ENCODE measurements at places on chromosomes 16 and 17.

GRCh38 chr17:44219616-44220212, at the start of gene UBTF:
Gene UBTF, minus strand, starts transcription at chr17:44219675. Its CDS starts 1,446 bp downstream, at chr17:44218229.
- DNase-seq = peak; percentile 72

DNA sequence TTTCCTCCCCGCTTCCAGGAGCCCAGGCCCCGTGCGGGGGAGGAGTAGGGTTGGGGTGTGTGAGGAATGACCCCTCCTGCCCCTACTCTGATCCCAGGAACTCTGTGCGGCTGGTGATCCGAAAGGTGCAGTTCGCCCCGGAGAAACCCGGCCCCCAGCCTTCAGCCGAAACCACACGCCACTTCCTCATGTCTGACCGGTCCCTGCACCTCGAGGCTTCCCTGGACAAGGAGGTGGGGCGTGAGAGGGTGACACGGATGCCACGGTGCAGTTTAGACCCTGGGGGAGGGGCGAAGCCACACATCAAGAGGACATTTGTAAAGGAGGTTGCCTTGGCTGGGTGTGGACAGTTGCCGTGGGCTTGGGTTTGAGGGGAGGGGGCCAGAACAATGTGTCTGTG, 7.4 kb downstream of the ARRB2 start:
- no peak for DNase-seq

- DNase-seq = no peak
Observed at GRCh38 chr17:78537217-78537860, 39.9 kb downstream of the DNAH17 start.

- no peak for DNase-seq
Observed at GRCh38 chr16:77840673-77841501, 52.5 kb downstream of the VAT1L start.

GRCh38 chr17:37194208-37194607, 181.6 kb upstream of the C17orf78 start:
- DNase-seq = no peak

GRCh38 chr16:2470234-2470601, 879 bp upstream of the NTN3 start:
- no peak for DNase-seq

DNA sequence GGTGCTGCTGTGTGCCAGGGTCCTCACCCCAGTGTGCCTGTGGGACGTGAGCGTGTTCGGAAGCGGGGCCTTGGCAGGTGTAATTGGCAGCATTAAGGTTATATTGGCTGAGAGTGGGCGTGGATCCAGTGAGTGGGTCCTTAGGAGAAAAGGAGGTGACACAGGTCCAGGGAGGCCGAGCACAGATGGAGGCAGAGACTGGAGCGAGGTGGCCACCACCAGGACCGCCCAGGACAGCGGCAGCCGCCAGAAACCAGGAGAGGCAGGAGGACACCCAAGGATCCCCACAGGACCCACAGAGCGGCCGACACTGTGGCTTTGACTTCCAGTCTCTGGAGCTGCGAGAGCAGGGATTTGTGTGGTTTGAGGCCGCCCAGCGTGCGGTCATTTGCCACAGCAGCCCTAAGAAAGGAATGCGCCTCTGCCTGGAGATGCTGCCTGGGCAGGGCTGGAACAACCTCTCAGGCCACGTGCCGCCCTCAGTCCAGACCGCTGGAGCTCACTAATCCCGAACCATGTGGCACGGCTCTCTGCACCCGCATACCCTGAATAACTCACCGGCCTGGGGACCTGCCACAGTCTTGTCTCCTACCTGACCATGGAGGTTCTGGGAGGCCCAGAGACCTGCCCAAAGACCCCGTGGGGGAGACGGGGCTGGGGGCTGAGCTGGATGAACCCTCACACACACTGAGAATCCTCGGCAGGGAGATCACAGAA, 45.4 kb downstream of the SOX8 start:
- DNase-seq = no peak

- DNase-seq = no peak
Observed at GRCh38 chr17:8324923-8325322, 14.7 kb upstream of the ODF4 start.

- no peak for DNase-seq
Observed at GRCh38 chr16:2942045-2942444, 22.0 kb upstream of the KREMEN2 start.

- no peak for DNase-seq
Observed at GRCh38 chr17:83155128-83156121, 76.0 kb downstream of the METRNL start.

DNA sequence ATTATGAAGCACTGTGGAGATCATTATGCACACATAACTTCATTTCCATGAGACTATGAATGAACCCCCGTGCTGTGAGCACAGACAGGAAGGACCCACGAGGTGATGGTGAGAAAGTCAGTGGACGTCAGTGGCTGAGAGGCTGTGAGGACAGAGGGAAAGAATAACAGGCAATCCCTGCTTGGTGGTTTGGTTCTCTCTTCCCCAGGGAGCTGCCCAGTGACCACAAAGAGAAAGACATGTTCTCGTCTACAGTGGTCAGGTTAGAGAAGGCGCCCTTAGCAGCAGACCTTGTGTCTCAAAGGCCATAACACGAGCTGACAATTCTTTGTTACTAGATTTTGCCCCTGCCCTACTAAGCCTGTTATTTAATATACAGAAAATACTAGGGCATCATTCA, 609.2 kb downstream of the TOX3 start:
- no peak for DNase-seq

DNA sequence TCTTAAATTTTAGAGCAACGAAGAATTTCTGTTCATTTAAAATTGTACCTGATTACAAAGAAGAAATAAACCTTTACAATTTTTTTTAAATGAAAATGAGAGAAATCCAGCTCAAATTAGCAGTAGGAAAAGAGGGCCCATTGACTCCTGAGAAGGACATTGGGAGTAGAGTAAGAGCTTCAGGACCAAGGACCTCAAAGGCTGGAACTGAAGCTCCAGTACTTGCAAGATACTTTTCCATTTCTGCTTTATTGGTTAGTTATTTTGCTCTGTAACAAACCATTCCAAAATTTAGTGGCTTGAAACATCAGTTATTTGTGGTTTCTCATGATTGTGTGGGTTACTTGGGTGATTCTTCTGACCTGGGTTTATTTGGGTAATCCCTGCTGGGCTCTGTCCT, 165.9 kb downstream of the PRKCB start:
- DNase-seq = no peak

DNA sequence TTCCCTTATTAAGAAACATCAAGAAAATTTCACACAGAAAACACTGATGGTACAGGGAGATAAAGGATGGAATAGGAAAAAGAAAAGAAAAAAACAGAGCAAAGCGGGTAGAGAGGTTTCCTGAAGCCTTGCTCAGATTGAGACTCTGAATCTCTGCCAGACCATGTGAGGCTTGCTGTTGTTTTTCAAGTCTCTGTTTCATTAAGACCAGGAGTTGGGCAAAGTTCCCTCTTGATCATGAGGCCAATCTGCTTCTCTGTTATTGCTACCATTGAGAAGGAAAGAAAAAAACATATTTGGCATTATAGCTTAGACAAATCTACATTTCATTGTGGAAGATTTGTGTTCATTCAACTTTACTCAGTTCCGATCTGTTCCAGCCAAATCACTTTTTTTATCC, 201.6 kb upstream of the SOX9 start:
- DNase-seq = no peak

DNA sequence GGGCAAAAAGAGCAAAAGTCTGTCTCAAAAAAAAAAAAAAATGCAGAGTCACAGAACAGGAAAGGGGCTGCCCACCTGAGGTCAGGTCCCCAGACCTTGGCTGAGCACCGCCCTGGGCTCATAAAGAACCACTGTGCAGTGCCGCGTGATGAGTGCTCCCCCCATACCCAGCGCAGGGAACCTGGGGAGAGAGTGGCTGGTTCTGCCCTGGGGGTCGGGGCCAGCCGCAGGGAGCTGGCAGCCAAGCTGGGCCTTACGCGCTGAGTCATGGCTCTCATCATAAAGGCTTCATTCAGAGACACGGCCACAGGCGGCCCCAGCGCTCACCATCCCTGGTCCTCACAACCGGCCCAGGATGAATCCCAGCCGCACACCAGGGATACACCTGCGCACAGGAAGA, 80.7 kb downstream of the RAB11FIP4 start:
- no peak for DNase-seq

GRCh38 chr17:66369830-66370229, 67.4 kb downstream of the PRKCA start:
- no peak for DNase-seq

DNA sequence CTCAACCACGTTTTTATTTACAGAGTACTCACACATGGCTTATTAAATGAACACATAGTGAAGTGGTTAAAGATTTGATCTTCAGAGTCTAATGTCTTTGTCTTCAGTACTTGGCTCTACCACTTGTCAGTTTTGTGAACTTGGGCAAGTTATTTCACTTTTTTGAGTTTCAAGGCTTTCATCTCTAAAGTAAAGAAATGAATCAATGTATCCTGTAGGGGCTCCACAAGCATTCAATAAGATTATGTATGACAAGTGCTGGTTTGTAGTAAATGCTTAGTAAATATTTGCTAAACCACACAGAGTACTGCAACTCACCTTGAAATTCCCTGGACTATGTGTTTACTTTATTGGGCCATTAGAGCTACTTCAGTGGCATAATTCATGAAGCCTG, 446.0 kb upstream of the GOT2 start:
- no peak for DNase-seq

- no peak for DNase-seq
Observed at GRCh38 chr17:16820979-16821543, 131.0 kb downstream of the CCDC144A start.

- DNase-seq = no peak
Observed at GRCh38 chr17:75645889-75646637, 12.8 kb downstream of the SMIM5 start.

DNA sequence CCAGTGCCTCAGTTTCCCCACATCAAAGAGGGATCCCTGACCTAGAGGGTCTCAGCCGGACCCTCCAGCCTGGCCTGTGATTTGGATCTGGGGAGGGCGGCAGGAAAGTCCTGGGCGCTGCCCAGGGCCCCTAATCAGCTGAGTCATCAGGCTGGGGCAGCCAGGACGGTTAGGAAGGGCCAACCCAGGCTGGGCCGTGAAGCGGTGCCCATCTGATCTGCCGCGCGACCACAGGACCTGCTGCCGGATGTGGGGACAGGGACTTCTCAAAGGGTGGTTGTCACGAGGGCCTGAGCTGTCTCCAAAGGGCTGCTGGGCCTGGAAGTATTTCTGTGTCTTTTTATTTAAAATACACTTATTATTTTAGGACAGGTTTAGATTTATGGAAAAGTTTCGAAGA, 4.4 kb downstream of the TPSAB1 start:
- DNase-seq = no peak

- no peak for DNase-seq
Observed at GRCh38 chr16:47687694-47688093, 226.6 kb downstream of the PHKB start.

DNA sequence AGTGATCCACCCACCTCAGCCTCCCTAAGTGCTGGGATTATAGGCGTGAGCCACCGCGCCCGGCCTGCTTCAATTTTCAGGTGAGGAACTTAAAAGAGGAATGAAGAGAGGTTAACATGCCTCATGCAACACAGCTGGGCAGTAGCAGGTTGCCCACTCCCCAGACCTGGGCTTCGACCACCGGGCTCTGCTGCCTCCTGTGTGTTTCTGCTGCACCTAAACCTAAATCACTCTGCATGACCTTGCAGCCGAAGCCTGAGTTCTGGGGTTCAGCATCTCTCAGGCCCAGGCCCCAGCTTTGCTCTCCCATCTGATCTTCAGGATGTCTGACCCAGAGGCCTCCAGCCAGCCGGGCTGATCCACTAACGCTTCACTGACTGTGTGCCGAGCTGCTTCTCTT, 112.6 kb downstream of the OR1D5 start:
- DNase-seq = no peak

GRCh38 chr17:50206604-50207293, 5.3 kb upstream of the COL1A1 start:
- DNase-seq = no peak

DNA sequence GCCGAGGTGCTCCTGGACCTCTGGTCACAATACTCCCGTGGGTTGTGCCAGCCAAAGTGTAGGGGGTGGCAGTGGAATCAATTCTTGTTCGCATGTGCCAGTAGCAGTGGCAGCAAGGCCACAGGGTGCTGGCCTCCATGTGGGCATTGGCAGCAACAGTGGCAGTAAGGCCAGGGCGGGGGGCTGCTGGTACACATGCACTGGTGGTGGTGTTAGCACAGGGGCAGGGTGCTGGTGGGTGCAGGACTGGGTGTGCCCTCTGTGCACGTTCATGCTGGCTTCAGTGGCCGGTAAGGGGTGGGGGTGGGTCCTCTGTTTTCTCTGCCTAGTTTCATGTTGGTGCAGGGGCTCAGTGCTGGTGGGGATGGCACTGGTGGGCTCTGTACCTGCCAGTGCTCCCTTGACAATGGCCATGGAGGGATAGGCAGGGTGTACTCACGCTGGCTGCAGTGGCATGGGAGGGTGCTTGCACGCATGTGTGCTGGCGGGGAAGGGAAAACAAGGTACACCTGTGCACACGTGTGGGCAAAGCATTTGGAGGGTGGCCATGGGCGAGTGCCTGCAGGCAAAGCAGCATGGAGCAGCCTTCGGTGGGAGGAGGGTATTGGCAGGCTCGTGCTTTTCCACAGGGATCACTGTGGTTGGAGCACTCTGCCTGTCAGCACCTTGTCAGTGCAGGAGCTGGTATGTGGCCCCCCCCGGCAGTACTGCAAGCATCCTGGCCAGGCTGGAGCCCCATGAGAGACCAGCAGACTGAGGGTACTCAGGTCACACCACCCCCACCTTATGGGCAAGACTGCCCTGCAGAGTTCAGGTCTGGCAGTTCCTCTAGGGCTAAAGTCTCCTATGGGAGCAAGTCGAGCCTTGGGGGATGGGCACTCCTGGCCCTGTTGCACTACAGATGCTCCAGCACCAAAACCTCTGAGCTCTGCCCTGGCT, 35.8 kb downstream of the NF1 start:
- DNase-seq = no peak

- DNase-seq = no peak
Observed at GRCh38 chr16:51095084-51095881, 55.8 kb downstream of the SALL1 start.

DNA sequence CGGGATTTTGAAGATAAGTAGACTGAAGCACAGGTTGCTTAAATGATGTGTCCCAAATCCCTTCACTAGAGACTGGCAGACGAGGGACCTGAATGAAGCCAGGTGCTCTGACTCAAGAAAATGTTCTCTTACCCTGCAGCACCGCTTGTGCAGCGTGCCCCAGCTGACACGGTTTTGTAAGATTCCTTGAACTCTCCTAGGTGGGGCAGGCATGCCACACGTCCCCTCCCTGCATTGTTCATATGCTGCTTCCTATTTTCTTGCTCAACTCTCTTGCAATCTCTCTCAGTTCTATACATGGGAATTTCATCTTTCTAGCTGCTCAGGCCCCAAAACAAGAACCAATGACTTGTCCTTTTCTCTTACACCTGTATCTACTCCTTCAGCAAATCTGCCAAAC, 22.1 kb upstream of the HNF1B start:
- DNase-seq = no peak

- DNase-seq = no peak
Observed at GRCh38 chr16:57630407-57630797, 2.0 kb downstream of the ADGRG1 start.

DNA sequence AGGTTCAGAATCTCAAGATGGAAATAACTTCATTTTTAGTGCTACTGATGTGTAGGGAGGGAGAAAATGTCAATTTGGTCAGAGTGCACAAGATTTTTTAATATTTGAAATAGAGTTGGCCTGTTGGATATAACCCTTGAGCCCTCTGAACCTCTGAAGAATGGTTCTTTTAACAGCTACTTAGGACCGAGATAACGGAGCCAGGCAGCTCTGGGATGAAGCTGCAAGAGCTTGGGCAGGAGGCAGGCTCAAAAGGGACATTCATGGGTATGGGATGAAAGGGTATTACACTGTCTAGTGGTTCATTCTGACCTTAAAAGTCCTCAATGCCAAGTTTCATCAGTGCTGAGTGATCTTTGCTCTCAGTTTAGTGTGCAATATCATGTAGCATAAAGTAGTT, 111.4 kb upstream of the CPHXL start:
- DNase-seq = no peak

Data from germinal center (tissue), 1 donor.